ENCODE measurements at places on chromosomes 2 and 18.

DNA sequence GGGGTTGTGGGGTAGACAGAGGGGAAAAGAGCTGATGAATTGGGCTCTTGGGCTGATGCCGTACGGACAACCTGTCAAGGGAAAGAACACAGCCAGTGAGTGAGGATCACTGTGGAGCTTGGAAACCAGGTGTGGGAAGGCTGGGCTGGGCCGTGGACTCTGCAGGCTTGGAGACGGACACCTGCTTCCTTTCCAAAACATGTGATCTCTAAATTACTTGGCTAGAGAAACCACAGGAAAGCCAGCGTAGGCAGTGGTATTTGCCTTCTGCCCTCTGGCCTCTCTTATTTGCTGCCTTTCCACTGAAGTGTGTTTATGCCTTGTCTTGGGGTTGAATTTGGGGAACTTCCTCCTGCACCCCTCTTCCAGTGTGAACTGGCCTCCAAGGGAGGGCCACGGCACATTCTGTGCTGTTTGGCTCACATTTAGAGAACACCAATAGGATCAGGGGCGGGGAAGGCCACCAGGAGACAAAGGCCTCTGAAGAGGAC is 267.7 kb downstream of the PRKCE start:
- no peak for DNase-seq

DNA sequence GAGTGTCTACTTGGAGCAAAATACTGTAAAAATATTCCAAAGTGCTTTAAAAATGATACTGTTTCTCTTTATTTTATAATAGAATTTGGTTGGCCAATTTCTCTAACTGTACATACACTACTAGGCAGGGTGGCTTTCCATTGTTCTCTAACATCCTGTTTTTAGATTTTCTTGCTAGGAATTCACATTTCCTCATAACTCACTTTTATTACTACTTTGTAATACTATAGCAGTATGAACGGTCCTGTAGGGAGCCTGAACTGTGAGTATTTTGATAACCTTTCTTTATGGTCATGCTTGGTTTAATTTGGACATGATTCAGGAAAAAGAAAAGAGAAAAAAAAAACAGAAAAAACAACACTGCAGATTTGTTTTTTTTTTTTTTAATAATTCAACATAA is 37.8 kb downstream of the GCG start:
- DNase-seq: no peak

GRCh38 chr2:189190685-189191084 is 11.1 kb upstream of the COL5A2 start:
- no peak for DNase-seq

DNA sequence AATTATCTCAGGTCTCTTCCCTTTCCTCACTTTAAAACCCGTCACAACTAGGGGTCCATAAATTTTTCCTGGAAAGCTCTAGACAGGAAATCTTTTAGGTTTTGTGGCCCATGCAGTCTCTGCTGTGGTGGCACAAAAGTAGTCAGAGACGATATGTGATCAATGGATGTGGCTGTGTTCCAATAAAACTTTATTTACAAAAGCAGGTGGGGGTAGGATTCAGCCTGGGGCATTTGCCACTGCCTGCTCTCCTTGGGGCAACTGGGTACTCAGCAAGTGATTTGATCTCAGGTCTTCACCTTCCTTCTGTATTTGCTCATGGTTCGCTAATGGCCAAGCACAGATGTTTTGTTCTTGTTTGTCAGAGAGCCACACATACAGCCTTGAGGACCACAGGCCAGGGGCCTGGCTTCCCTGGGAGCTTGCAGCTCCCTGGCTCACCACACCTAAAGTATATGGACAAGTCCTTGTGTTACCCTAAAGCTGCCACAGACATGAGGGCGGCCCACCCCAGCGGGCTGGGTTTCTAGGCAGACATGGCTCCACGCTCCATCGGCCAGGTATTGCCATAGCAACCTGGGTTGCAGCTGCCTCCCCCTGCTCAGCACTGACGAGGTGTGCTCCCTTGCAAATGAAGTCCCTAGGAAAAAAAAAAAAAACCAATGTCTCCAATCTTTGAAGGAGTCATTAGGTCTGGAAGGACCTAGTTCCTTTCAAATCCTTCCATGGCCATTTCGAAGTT is 89.7 kb upstream of the YWHAQ start:
- DNase-seq: no peak
